ENCODE measurements at places on chromosomes 6 and 20.
A peak's percentile ranks its signal among the peaks of the same experiment; 100 is the strongest.

GRCh38 chr6:140320081-140321080 lies 945.9 kb upstream of the CITED2 start:
- no peak for DNase-seq
- peak overlapping the region; percentile 56 for H3K4me3 ChIP-seq
- H3K27ac ChIP-seq, result no peak overlapping the region
- no peaks in the 10 kb centered on the region for H3K36me3 ChIP-seq
- no peaks in the 10 kb centered on the region for H3K27me3 ChIP-seq

- no peak overlapping the region for H3K27ac ChIP-seq
- no peaks in the 10 kb centered on the region for H3K27me3 ChIP-seq
- H3K4me3 ChIP-seq, result no peak overlapping the region
- H3K36me3 ChIP-seq, result no peaks in the 10 kb centered on the region
- no peaks in the 10 kb centered on the region for H3K4me1 ChIP-seq
- no peak for DNase-seq
Measured at GRCh38 chr6:54361188-54361587, 52.9 kb downstream of the TINAG start.

DNA sequence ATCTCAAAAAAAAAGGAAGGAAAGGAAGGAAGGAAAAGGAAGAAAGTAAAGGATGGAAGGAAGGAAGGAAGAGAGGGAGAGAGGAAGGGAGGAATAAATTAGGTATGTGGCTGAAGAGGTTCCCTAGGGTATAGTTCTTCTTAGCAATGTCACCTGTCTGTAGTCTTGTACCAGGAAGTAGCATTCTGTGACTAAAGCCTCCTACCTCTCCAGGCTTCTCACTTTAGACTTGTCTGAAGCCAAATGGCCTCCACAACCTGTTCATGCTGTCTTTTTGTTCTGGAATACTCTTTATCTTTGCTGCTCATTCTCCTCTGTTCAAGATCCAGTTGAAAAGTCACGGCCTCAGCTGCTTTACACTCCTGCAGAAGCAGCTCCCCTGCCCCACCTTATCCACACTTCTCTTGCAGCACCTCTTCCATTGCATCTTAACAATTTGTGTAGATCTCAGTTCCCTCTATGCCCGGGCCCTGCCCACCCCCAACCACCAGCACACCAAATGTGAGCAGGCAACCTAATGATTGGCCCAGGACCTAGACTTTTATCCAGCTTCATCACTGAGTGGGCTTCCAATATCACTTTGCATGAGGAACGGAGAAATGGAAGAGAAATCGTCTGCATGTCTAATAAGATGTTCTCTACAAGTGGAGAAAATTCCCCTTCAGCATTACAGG lies 19.1 kb downstream of the GCNT2 start:
- H3K4me1 ChIP-seq, result peaks cover 43% of the 10 kb centered on the region
- peaks cover 39% of the 10 kb centered on the region for H3K36me3 ChIP-seq
- H3K27me3 ChIP-seq, result no peaks in the 10 kb centered on the region
- peak overlapping the region; percentile 65 for H3K4me3 ChIP-seq

GRCh38 chr20:16095226-16095625 lies 478.0 kb downstream of the KIF16B start:
- peaks cover 27% of the 10 kb centered on the region for H3K4me1 ChIP-seq
- H3K4me3 ChIP-seq, result no peak overlapping the region
- no peak overlapping the region for H3K27ac ChIP-seq
- H3K27me3 ChIP-seq, result no peaks in the 10 kb centered on the region
- no peak for DNase-seq

DNA sequence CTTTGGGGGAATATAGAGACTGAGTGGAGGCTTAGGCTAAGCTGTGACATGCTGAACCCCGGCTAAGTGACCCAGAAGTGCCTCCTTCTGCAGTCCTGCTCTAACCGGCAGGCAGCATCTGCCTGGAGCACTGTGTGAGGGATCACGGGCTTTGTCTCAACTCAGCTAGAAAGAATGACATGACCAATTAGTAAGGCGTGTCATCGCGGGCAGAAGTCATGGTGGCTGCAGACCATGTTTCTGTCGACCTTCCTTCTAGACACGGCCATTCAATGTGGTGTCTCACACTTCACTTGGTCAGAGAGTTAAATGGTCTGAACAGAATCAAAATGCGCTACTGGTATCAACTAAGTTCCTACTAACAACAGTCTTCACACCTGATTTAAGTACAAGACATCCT lies 35.0 kb downstream of the HUS1B start:
- H3K27me3 ChIP-seq, result no peaks in the 10 kb centered on the region
- no peak overlapping the region for H3K4me3 ChIP-seq
- peaks cover 23% of the 10 kb centered on the region for H3K36me3 ChIP-seq
- no peak for DNase-seq
- H3K4me1 ChIP-seq, result no peaks in the 10 kb centered on the region

- peak overlapping the region; percentile 92 for H3K4me3 ChIP-seq
- peaks cover 44% of the 10 kb centered on the region for H3K4me1 ChIP-seq
- peak overlapping the region; percentile 78 for H3K27ac ChIP-seq
- no peak for DNase-seq
Measured at GRCh38 chr6:4778086-4778485, 1.9 kb downstream of the CDYL start.

DNA sequence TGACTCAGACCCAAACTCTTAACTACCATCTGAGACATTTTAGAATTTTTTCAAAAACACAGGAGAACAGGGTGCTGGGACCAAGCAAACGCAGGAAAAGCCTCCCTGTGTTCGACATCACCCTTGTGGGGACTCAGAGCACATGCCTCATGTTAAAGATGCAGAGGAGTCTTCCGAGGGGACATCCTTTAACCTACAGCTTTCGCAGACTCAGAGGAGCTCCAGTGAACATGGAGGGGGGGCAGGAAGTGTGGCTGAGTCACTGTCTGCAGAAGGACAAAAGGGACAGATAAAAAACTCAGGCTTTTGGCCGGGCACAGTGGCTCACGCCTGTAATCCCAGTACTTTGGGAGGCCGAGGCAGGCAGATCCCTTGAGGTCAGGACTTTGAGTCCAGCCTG lies 15.1 kb downstream of the BMP7 start:
- DNase-seq, result no peak
- H3K27me3 ChIP-seq, result peaks cover 54% of the 10 kb centered on the region
- no peaks in the 10 kb centered on the region for H3K36me3 ChIP-seq
- H3K4me3 ChIP-seq, result no peak overlapping the region
- H3K4me1 ChIP-seq, result peaks cover 4% of the 10 kb centered on the region

DNA sequence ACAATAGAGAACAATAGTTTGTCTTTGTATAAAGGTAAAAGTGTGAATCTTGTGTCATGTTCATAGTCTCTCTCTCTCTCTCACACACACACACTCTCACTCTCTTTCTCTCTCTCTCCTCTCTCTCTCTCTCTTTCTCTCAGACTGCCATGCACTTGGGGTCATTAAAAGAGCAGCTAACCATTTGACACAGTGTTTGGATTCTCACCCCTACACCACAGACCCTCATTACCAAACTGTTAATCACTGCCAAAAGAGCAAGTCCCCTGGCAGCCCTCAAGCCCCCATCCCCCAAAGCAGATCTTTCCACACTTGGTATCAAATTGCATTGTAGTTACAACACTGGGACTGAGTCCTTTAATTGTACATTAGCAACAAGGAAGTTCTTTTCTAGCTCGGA lies 305.8 kb upstream of the RSPO3 start:
- no peaks in the 10 kb centered on the region for H3K27me3 ChIP-seq
- no peaks in the 10 kb centered on the region for H3K4me1 ChIP-seq
- H3K36me3 ChIP-seq, result no peaks in the 10 kb centered on the region
